ENCODE measurements at places on chromosomes 16 and 17.

DNA sequence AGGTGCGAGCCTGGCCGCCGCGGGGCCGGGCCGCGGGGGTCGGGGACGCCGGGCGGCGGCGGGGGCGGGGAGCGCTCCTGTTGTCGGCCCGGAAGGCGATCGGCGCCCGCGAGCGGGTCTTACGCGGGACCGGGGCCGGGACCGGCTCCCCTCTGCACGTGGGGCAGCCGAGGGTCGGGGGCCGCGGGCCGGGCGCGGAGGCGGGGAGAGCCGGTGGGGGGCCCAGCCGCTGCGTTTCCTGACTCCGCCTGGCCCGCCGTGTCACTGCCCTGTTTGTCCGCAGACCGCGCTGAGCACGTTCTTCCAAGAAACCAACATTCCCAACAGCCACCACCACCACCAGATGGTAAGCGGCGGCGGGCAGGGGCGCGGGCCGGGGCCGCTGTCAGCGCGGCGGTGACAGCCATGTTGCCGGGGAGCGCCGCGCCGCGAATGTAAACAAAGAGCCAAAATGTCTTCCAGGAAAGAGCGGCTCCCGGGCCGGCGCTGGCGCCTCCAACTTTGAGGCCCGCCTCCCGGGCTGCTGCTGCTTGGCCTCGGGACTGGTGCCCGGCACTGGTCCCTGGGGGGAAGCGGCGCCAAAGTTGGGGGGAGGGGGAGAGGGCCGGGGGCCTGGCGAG is 586 bp downstream of the UBALD2 start:
- ATAC-seq, result peak; percentile 0

DNA sequence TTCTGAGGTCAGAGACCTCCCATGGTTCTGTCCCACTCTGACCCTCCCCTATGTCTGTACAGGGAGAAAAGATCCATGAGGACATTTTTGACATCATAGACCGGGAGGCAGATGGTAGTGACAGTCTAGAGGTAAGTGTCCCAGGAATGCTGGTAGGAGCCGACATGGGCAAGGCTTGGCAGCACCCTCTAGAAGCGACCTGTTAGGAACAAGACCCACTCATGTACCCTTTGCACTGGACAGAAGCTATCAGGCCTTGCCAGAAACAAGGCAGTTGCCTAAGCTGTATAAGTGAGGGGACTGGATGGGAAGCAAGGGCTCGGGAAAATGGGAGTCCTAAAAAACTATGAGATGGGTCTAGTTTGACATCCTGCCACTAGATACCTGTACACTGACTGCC is 2.5 kb downstream of the TUBG1 start:
- no peak for ATAC-seq

DNA sequence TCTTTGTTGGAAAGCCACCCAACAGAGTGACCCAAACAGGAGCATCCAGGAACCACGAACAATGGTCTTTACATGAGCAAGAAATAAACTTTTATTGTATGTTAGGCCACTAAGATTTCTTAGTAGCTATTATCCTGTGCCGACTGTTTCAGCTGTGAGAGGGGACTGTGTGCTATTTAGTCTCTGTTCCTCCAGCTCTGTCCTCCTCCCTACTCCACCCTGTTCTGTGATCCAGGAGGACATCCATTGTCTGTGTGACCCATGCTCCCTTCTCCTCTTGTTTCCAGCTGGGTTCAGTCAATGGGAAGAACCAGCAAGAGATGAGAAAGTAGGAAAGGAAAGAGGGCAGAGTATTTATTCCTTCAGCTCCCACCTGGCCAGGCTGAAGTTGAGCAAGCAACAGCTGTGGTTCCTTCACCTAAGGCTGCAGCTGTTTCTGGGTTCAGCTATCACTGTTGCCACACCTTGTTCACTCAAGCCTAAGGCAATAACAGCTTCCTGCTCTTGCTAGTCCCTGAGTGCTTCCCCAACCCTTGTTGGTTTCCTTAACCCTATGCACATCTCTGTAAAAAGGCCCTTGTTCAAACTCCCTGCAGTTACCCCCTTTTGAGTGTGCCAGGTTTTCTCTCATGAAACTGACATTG is 14.9 kb upstream of the B4GALNT2 start:
- ATAC-seq, result no peak

DNA sequence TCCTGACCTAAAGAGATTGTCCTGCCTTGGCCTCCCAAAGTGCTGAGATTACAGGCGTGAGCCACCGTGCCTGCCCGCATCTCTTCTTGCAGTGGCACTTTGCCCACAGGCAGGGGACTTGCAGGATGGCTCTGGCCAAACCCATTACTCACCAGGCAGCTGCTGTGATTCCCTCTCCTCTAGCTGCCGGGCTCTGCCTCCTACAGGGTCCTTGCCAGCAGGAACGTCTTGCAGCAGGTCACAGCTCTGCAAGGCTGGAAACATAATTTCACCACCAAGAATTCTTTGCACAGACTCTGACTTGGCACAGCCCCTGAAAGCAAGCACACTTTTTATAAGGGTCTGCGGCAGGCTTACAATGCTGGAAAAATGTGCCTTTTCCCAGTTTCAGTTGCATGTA is 20.3 kb downstream of the COX4I1 start:
- ATAC-seq, result no peak

DNA sequence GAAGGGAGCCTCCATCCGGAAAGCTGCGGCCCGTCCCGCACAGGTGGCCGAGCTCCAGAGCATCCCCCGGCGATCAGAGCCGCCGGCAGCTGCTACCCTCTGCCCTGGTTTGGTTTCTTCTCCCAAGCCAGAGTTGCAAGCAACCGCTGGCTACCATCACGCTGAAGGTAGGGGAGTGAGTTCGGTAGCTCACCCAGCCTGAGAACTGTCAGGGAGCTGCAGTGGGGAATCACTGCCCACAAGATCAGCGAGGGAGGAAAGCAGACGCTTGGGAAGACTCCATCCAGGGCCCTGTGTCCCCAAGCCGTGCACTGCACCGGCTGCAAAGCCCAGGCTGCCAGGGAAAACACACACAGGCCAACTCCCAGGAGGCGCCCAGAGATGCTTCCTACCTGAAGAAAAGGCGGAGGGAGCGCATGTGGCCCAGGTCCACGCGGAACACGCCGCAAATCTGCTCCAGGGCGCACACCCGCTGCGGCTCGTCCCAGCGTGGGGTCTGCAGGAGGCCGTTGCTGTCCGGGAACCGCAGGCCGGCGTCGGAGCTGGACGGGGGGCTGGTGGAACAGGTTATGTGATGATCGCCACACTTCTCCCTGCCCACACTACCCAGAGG is 83.3 kb downstream of the TBC1D16 start:
- no peak for ATAC-seq

GRCh38 chr16:56262148-56262547 is 70.9 kb downstream of the GNAO1 start:
- no peak for ATAC-seq

DNA sequence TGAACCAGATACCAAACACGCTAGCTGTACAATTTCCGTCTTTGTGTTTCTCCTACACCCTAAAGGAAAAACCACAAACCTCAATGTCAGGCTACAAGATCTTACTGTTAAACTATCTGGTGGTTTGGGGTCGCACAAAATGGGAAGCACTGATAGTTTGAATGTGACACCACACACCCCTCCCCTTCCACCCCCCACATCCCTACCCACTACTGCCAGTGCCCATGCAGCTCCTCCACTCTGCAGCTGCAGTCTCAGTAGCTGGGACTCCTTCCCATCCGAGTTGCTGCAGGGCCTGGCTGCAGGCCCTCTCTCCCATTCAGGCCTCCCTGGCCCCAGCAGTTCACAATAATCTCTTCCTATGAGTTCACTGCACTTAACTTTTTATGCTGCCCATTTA is 18.4 kb downstream of the TRAP1 start:
- ATAC-seq, result no peak

DNA sequence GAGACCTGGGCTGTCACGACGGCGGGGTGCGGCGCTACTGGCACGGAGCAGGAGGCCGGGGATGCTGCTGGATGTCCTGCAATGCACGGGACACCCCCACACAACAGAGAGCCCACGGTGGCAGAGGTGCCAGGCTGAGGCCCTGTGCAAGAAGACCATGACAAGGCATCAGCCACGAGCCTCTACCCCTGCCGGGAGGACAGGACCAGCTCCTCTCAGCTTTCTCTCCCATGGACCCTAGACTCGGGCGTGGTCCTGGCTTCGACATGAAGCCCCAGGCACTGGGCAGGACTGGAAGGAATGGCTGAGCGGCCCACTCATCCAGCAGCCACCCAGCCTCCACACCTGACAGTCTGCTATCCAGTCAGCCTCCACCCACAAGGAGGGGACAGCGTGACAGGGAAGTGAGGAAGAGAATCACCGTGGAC is 25.6 kb downstream of the SLC7A5 start:
- no peak for ATAC-seq
